ENCODE measurements at places on chromosomes 1 and 21. TPM values are rescaled to one million over a fixed set of nuclear protein-coding genes. Genes with fewer than 3 reads are reported as not detected.

DNA sequence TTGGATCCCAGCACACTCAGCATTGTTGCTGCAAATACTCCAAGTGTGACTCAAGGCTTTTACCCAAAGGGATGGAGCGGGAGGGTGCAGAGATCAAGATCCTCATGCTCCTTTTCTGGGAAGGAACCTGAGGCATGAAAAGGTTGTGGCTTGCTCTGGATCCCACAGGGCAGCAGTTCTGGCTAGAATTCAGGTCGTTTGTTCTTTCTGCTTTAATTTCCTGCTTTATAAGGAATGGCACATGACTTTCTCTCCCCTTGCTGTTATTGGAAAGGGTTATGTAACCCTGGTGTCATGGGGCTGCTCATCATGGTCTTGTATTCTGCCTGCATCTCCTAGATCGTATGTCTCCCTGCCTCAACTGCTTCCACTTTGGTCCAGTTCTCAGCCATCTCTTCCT lies 101.6 kb downstream of the NOS1AP start:
- no peak for DNase-seq

GRCh38 chr1:235468970-235469369 lies 35.3 kb downstream of the B3GALNT2 start:
- no peak for DNase-seq

DNA sequence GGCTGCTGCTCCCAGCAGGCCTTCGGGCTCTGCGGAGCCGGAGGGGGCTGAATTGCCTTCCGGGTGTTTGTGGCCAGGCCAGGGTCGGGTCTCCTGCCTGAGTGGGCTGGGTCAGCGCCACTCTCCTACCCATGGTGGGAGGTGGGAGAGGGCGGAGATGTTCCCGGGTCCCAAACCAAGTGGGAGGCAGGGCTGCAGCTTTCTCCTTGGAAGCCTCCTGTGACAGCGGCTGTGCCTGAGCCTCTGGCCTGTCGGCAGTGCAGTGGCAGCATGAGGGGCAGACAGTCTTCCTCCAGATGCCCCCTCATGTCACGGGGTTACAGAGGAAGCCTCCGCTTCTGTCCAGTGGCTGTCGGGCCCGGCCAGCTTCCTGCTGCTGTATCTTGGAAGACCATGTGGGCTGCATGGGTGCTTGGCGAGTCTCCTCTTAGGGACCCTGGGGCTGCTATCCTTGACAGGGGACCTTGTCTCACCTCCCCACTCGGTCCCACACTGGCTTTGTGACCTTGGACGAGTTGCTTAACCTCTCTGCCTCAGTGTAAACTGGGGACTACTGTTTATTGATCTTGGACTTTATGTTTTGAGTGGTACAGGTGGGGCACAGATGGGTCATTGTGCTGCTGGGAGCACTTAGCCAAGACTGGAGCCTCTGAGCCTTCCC lies 4.3 kb downstream of the SKI start:
- DNase-seq: peak; percentile 24

DNA sequence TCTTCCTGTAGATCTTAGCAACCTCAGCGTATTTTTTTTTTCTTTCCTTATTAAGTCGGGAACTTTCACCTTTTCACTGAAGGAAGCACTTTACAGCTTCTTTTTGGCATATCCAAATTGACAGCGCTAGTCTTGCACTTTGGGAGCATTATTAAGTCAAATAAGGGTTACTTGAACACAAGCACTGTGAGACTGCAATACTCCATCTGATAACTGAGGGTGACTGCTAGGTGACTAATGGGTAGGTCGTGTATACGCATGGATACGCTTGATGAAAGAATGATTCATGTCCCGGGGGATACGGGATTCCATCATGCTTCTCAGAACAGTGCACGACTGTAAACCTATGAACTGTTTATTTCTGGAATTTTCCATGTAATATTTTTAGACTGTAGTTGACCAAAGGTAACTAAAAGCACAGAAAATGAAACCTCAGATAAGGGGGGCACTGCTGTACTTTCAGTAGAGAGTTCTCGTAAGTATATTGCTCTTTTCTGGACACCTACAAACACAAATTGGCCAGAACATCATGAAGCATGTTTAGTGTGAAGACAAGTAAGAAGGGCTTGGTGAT lies 364.7 kb downstream of the SMYD3 start:
- no peak for DNase-seq

DNA sequence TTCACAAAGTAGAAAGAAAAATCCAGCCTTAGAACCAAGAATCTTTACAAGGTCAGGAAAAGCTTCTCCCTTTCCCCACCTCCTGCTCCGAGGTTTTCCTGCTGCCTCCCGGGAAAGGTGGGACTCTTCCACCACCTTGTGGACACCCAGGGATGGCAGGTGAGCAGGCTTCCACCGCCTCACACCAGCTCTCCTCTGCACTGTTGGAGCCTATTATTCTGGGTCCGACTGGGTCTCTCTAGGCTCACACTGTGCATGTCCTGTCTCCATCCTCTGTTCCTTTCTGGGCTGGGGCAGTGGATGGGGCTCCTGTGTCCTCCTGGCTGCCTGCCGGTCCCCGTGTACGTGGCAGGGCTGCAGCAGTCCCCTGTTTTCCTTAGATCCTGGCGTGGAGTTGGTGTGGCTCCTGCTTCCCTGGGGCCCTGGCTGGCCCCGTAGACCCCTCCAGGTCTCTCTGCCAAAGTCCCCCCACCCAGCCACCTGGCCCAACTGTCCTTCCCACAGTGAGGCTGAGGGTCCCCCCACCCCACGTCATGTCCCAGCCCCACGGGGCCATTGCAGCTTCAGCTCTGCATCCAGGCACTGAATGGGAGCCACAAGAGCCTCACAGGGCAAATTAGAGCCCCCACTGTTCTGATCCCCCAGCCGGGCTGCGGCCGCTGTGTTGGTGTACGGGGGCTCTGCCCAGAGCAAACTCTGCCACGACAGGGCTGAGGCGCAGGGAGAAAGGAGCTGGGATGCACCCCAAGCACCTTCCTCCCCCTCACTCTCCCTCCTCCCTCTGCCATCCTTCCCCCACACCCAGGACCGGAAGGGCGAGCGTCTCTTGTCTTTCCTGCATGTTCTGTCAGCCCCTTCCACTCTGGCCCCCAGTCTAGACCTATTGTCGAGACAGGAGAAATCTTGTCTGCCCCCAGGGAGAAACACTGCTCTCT lies 3.3 kb upstream of the SLC45A1 start:
- peak; percentile 93 for DNase-seq

DNA sequence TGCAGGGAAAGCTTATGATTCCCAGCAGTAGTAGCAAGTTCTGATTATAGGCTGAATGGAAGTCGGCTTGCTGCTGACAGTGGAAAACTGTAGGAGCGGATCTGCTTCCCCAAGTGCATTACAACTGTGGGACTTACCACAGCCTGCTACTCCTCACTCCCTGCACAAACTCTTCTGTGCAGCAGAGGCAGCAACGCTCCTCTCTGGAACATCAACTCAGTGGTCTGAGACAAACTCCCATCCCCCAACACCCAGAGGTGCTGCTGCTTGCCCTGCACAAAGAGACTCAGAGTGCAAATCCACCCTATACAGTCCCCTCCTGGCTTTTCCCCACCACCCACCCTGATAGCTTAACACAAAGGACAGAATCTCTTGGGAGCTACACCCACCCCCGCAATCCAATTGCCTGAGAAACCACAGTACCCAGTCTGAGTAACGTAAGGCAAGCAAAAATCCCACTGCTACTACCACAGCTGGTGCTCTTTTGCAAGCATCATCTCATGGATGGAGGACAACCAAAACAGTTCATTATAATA lies 1455.2 kb downstream of the AMY1C start:
- DNase-seq: no peak

- DNase-seq: no peak
These were observed 105.5 kb downstream of the LYPLAL1 start for GRCh38 chr1:219279017-219279770.

DNA sequence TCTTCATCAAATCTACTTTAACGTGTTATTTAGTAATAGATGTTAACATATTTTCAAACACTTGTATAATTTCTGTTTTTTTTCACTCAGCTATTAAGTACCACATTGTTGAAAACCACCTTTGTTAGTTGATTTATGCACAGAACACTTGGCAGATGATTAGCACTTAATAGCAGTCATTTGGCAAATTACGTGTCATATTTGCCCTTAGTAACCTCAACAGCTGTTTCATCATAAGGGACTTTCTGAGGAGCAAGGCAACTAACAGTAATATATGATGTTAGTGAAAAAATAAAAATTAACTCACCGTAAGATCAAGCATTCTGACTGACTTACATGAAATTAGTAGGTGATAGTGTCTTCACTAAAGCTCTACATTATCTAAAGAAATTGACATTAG lies 186.4 kb downstream of the HMCN1 start:
- peak; percentile 12 for DNase-seq

GRCh38 chr1:195562074-195562473 lies 1046.2 kb downstream of the KCNT2 start:
- DNase-seq: no peak

DNA sequence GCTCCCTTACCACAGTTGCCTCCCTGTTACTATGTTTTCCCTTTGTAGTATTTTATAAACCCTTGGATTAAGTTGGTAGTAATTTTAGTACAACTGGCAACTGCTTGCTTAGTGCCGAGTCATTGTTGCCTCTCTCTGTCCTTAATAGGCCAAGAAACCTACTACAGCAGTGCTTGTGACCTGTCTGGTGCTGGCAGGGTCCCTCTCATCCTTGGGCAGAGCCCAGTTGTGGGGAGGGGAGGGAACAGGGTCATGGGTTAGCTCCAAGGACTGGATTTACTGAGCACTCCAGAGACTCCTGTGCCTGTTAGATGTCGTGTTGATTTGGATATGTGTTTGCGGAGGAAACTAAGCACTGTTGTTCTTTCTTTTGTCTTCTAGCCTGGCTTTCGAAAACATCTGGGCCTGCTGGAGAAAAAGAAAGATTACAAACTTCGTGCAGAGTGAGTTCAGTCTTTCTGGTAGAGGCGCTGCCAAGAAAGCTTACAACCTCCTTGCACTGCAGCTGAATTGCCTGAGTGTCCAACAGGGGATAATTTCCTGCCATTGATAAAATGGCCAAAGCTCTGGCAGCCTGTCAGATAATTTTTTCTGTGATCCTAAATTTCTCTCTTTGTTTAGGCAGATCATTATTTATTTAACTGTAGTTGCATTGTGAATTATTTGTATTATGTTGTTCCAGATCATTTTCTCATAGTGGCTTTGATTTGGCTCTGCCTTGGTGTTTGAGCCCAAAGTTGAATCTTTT lies 3.6 kb downstream of the UTP11 start:
- DNase-seq: peak; percentile 47

GRCh38 chr1:89719502-89720306 lies 86.8 kb downstream of the LRRC8C start:
- DNase-seq: peak; percentile 46

DNA sequence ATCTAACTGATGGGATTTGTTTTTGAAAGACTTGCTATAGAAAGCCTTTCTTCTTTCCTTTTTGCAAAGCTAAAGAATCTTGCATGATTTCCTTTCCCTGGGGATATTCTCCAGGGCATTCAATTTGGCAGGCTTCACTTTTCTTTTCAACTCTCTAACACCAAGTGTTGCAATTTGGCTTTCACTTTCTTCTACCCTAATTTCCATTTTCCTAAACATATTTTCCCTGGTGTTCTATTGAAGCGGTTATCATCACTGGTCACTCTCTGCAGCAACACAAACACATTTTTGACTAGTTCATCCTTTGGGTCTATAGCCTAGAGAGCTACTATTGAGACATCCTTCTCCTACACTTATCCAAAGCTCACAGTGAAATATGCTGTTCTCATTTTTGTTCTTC lies 424.5 kb downstream of the NEGR1 start:
- DNase-seq: no peak

DNA sequence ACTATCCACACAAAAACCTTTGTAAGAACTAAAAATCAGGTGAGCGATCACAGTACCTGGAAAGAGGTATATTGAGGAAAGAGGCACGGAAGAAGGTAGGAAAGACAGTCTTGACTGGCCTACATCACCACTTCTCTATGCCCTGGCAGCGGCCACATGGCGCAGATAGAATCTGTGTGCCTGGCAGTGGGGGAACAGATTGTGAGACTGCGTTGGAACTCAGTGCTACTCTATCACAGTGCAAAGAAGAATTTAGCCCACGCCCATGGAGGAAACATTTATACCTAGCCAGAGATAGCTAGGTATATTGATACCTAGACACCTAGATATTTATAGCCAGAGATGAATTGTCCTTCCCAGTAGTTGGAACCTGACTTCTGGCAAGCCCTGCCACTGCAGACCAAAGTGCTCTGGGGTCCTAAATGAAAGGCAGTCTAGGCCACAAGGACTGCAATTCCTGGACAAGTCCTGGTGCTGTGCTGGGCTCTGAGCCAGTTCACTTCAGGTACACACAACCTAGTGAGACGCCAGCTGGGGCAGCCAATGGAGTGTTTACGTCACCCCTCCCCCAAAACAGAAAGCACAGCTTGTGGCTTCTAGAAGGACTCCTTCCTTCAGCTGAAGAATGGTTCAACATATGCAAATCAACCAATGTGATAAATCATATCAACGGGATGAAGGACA lies 51.9 kb downstream of the DHX9 start:
- DNase-seq: no peak

GRCh38 chr1:38502758-38503157 lies 356.8 kb downstream of the RRAGC start:
- no peak for DNase-seq

- peak; percentile 71 for DNase-seq
These were observed at the start of gene FOXD3 for GRCh38 chr1:63322114-63322943. Gene FOXD3 (plus strand): TSS chr1:63322567. CDS start chr1:63323059, 492 bp downstream.

- no peak for DNase-seq
These were observed 5.0 kb upstream of the PLA2G2C start for GRCh38 chr1:20191266-20191825.

GRCh38 chr1:152495066-152495675 lies 15.4 kb upstream of the LCE5A start:
- DNase-seq: peak; percentile 12

DNA sequence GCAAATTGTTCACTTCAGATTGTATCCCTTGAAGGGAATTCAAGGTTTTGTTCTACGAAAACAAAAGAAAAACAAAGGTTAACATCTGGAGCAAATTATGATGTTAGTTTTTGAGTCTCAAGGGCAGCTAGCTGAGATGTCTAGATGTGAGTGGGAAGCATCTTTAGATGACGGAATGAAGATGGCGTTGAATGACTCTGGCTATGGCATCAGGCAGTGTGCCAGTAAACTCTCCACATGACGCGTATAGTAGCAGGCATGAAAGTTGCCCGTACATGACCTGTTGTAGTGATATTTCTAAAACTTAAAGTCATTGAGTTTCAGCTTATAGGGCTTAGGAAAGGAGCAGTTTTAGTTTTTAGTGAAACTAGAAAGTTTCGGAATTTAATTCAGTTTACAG lies 12.3 kb upstream of the SDC3 start:
- DNase-seq: no peak

GRCh38 chr1:25534410-25534788 lies 9.0 kb upstream of the LDLRAP1 start:
- DNase-seq: no peak

Gene AMPD1
- not detected for total RNA-seq

Gene CFAP57
- total RNA-seq: 1.4 TPM

Gene DNALI1
- not detected for total RNA-seq

Gene WDR64
- not detected for total RNA-seq

Gene FAM72B
- not detected for total RNA-seq

Gene TRIM17
- total RNA-seq: not detected

Gene SUSD4
- total RNA-seq: not detected

Gene ELOVL1
- total RNA-seq: 84.0 TPM

Gene AMY2A
- not detected for total RNA-seq

Gene SPRR1A
- not detected for total RNA-seq

Gene NAXE
- total RNA-seq: 46.8 TPM

Gene CDA
- not detected for total RNA-seq

All from stomach (tissue), 19 donors.